Karpas-422 (cell line): ENCODE measurements at places on chromosomes 6 and 20.

DNA sequence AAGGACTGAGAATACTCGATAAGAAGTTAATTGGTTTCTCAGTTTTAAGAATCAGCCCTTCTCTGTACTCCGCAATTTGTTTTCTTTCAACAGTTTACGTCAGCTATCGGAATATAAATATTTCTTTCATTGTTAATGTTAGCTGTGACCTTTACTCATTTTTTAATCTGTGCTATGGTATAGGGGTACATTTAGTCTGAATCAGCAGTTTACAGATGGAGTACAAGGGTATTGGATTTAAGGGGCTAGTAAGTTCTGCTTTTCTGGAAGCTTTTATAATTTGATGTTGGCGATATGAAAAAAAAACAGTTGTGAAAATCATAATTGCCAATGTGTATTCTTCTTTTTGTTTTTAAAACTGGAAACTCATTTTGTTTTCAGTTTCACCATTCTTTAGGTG lies 23.0 kb downstream of the FAM135A start:
- H3K4me1 ChIP-seq: no peaks in the 10 kb centered on the region

GRCh38 chr6:12136905-12137304 lies 124.8 kb downstream of the HIVEP1 start:
- H3K36me3 ChIP-seq: peaks cover 15% of the 10 kb centered on the region; the same call in 1 of the 2 replicates
- H3K4me1 ChIP-seq: peaks cover 13% of the 10 kb centered on the region
- no peak for DNase-seq
- H3K27ac ChIP-seq: no peak overlapping the region
- H3K4me3 ChIP-seq: no peak overlapping the region

DNA sequence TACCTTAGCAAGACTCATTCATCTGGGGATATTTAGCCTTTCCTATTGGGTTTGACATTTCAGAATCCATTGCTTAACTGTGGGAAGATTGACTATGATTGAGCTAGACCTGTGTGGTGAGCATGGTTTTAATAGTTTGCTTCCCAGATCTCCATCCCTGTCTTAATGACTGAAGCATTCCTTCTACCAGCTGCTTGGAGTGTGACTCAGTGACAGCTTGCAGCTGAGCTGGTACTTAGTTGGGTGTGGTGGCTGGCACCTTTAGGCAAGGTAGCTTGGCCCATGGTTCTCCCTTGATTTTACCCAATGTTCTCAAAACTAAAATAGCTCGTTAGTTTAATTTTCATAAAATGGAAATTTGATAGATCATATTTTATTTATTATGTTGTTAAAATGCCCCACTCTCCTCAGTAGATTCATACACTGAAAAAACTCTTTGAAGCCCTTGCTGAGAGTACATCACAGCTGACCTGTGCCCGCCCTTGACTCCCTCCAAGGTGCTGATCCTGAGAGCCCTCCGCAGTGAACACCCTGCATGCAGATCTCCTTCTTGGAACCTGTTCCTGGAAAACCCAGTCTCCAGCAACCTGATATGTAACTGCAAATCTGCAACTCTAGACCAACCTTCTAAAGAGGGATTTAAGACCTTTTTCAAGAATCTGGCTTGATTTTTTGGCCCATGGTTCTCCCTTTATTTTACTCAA lies 19.1 kb downstream of the DOK5 start:
- H3K27me3 ChIP-seq: no peaks in the 10 kb centered on the region
- H3K36me3 ChIP-seq: no peaks in the 10 kb centered on the region
- no peak overlapping the region for H3K4me3 ChIP-seq
- H3K27ac ChIP-seq: no peak overlapping the region
- no peak for DNase-seq
- no peaks in the 10 kb centered on the region for H3K4me1 ChIP-seq

DNA sequence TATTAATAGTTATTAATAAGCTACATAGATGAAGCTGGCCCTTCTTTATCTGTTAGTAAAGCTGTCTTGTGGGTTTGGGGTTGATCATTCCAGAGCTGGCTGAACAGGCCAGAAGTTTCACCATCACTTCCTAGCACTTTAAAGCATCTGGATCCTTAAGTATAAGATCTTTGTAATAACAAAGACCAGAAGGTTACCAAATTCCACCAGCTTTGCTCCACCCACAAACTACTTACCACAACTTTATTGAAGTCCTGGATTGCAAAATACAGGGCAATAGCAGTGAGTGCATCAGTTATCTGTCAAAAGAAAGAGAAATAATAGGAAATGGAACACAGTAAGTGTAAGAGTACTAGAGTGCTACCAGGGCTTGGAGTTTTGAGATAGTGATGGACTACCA lies 33.0 kb downstream of the PIGU start:
- H3K36me3 ChIP-seq: no peaks in the 10 kb centered on the region
- DNase-seq: peak; percentile 25
- no peaks in the 10 kb centered on the region for H3K4me1 ChIP-seq
- no peak overlapping the region for H3K4me3 ChIP-seq
- no peaks in the 10 kb centered on the region for H3K27me3 ChIP-seq
- no peak overlapping the region for H3K27ac ChIP-seq

GRCh38 chr20:46207793-46208192 lies 89.7 kb downstream of the CD40 start:
- H3K27ac ChIP-seq: no peak overlapping the region
- no peak for DNase-seq
- no peaks in the 10 kb centered on the region for H3K4me1 ChIP-seq
- H3K4me3 ChIP-seq: no peak overlapping the region
- no peaks in the 10 kb centered on the region for H3K36me3 ChIP-seq
